ENCODE measurements at places on chromosomes 12 and 14.
A peak's percentile ranks its signal among the peaks of the same experiment; 100 is the strongest.

DNA sequence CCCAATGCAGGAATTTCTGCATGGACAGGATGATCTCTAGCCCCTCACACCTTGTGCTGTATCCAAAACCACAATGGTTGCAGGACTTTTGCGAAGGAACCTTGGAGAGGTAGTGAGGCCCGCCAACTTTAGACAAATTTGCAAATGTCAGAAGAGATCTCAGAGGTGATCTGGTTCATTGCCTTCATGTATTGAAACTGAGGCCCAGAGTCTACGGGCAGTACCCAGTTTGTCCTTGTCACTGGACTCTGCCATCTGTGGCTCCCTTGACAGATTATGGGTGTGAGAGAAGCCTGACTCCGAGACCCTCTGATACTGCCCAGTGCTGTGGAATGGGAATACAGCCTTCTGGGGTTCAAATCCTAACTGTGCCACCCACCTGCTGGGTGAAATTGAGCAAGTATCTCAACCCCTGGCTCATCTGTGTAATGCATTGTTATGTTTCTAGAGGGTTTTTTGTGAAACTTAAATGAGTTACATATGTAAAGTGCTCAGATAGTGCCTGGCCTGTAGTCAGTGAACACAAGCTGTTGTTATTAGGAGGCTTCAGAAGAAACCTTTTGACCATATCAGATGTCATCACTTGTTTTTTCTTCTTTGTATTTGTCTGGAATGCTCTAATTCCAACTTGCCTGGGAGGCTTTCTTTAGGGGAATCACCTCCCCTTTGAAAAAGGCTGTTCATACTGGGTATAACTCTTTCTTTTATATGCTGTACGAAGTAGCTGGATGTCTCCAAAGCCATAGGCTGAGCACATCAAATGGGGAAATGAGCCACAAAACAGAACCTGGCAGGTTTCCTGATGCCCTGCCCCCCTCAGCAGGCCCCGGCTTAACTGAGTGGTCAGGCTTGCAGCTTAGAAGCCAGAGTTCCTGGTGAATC, 71.4 kb upstream of the SRSF5 start:
- DNase-seq = no peak

- DNase-seq = no peak
These were observed 420.8 kb downstream of the FUT8 start for GRCh38 chr14:65833267-65833880.

GRCh38 chr14:100078216-100078803, 13.1 kb downstream of the EVL start:
- no peak for DNase-seq

DNA sequence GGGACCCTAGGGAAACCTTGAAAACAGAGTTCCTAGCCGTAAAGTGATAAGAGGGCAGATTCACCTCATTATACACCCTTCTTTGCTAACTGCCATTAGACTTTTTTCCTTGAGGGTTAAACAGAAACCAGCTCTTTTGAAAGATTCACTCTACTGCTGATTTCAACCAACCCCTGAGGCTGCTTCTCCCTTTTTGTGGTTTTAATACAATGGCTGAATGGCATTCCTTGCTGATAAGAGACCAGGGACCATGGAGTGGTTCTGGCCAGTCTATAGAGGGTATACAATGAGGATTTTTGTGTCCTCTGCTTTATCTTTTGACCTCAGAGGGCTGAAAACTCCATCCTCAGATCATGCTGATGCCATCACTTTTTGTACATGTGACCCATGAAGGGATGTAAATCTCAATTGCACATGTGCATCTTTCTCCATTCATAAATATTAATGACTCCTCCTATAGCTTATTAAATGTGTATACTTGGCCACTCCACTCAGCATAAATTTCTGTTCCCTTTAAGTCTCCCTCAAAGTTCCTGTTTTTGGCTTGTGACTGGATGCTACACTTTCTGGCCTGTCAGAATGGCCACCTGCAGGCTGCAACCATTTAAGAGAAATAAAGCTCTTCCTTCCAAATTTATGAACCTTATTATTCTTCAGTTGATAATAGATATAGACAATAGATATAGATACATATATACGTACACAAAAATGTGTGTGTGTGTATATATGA, 233.8 kb upstream of the SEL1L start:
- DNase-seq = no peak

- no peak for DNase-seq
These were observed 13.3 kb upstream of the VRK1 start for GRCh38 chr14:96783915-96784224.

- no peak for DNase-seq
These were observed 21.5 kb upstream of the SOCS2 start for GRCh38 chr12:93550748-93551611.

DNA sequence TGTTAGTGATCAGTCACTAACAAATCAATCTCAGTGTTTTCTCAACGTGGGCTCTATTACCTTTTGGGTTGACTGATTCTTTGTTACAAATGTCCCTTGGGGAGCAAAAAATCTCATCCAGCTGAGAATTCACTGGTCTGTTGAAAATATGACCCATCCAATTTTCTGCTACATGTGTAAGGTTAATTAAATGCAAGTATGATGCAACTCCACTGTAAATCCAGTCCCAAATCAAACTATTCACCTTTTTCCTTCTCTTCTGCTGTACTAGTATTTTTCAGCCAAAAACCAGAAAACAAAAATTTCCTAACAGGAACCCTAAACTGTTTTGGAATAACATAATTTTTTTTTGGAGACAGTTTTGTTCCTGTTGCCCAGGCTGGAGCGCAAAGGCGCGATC, 2.2 kb downstream of the ERH start:
- no peak for DNase-seq

DNA sequence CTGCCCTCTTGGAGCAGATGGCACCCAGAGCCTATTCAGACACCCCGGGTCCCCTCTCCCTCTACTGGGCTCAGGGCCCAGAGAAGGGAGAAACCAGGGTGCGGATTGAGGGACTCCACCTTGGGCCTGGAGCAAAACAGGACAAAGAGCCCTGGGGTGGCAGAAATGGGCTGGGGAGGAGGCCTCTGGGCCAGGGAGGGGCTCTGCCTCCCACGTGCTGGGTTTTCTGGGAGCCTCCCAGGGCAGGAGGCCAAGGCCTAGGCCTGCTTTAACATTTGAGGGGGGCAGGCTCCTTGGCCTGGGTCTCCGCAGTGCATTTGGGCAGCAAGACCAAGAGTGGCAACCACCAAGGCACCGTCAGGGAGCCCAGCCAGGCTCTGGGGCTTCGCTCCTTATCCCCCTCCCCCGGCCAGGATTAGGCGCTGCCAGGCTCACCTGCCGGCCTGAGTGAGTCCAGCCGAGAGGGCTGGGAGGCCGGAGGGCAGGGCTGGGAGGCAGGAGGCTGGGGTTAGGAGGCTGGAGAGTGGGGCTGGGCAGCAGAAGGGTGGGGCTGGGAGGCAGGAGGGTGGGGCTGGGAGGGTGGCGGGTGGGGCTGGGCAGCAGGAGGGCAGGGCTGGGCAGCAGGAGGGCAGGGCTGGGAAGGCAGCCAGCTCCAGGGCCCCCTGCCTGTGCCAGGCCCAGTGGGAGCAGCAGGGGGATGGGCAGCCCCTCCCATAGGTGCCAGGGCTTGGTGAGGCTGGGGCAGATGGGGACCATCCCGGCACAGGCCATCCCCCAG, 101.8 kb upstream of the EIF5 start:
- no peak for DNase-seq

GRCh38 chr14:95664546-95664945, 21.7 kb upstream of the TCL1B start:
- no peak for DNase-seq

- no peak for DNase-seq
These were observed 340.9 kb downstream of the ALG10 start for GRCh38 chr12:34363050-34363673.

DNA sequence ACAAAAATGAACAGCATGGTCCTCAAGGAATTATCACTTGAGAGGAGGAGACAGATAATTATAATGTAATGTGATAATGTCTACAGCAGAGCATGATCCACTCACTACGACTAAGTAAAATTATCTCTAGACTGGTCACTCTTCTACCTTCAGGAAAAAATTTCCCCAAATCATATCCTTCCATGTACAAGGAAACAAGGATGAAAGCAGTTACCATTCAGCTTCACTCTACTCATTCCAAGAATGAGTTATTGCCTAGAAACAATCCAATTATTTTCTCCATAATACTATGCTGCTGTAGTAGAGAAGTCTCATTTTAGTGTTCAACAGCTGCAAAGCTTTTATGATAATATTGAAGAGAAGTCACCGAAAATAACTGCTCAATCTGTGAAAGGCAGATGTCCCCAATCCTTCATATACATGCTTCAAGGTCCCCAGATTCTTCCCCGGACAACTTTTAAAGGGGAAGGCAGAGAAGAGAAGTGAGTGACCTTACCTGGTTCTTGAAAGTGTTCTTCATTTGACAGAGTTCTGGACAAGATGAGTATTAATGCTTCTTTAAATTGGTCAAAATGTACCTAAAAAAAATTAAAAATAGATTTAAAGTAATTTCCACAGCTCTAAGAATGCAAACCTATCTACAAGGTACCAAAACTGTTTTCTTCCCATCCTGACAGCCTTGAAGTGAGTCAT, 24.6 kb downstream of the NIN start:
- no peak for DNase-seq

DNA sequence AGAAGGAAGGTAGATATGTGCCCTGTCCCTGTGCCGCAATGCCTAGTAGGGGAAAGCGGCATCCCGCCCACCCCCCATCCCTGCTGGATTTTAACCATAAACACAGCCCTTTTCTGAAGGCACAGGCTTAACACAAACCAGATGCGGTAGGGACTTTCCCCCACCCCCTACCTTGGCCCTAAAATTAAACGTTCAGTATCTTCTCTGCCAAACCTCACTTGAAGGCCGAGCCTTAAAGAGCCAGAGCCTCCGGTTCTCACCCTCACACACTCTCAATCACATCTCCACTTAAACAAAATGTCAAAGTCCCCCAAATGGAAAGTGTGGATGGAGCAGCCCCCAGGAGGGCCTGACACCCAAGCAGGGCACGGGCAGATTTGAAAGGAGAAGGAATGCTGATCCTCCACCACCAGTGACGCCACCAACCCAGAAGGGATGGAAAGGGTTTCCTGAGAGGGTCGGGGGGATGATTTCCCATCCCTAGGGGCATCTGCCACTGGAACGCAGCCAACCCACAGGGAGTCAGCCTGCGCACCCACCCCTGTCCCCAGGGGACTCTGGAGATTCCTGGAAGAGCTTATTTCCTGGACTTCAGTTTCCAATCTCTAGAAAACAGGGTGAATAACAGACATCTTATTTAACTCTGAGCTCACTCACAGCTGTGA, 26.4 kb downstream of the ACTN1 start:
- DNase-seq = no peak

DNA sequence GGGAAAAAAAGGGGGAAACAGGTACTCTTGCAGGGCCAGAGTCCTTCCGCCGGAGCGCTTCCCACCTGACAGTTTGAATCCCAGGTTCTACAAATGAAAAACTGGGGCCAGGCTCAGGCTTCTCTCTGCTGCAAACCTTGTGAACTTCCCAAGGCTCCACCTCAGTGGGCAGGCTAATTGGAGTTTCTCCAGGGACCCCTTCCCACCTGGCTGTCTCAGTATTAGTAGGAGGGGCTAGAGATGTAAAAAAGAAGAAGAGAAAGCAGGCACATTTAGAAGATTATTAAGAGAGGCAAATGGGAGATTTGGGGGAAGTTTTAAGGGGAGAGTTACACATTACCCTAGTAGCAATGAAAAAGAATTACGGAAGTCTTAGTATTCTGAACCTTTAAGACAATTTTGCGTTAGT, 20.0 kb upstream of the CLEC2D start:
- peak; percentile 54 for DNase-seq

- no peak for DNase-seq
These were observed 7.2 kb downstream of the ADAM20 start for GRCh38 chr14:70527501-70528105.

DNA sequence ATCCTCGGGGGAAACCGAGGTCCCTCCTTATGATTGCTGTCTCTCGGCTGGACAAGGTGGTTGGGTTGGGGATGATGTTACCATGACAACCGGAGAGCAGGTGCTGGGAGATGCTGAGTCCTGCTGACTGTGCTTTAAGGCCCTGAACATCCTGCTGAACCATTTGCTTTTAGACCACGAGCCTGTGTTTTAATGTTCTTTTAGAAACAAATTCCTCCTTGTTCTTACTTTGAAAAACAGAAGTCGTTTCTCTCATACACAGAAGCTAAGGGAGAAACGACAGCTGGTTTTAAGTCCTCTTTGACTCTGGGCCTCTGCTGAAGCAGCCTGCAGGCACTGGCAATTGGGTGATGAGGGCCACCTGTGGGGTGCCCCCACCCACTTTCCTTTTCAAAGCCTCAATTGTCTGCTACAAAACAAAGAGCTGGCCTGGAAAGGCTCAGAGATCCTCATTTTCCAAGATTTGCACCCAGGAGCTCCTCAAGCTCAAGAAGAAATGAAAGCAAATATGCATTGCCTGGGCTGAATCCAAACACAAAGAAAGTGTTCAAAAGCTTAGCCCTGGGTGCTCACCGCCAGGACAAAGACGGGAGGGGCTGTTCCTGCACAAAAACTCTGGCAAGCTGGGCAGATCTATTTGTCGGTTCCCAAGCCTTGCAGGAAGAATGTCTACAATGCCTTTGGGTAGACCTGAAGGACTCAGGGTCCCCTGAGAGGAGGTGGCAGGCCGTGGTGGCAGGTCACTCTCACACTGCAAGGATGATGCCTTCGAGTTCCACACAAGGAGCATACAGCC, 90.0 kb upstream of the CLMN start:
- no peak for DNase-seq

GRCh38 chr14:103875010-103875409, 27.6 kb upstream of the PPP1R13B start:
- DNase-seq = no peak

DNA sequence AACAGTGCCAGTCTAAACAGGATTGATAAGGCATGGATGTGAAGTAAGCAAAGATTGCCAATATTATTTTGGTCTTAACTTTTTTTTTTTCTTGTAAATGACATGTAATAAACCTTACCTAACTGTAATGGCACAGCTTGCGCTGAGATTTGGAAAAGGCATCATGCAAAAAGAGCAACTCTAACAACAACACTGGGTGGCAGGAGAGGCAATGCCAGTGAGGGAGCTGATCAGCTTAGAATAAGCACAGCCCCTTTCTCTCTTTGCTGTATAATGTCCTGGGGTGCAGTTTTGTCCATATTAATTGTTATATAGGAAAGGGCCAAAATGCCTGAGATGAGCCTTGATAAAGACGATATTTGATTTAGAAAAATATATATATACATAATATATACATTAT, 1589.7 kb upstream of the FLRT2 start:
- no peak for DNase-seq

GRCh38 chr12:121538699-121539061, 42.1 kb downstream of the KDM2B start:
- DNase-seq = no peak

DNA sequence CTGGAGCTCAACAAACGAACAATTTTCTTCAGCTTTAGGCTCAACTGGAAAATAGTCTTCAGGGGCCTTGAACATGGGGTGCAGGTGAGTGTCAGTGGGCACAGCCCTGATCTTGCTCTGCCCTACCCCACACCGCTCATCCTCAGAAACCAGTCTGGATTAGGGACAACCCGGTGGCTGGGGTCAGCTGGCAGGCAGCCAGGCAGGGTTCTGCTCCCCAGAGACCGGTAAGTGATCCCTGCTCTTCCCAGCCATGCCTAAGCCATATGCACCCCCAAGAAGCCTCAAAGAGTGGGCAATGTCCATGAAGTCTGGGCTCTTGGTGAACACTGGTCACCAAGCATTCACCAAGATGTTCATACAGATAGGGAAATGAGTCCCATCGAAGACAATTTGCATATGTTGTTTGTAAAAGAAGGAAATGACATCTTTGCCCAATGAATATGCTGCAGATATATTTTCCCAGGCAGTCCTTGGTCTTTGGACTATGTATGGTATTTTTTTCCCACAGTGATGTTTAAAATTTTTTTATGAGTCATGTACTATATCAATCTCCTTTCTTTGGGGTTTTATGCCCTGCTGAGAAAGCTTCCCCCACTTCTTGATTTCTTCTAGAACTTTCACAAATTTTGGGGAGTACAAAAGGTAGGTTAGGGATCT, 63.9 kb upstream of the VASH1 start:
- no peak for DNase-seq
